CD4-positive, CD25-positive, alpha-beta regulatory T cell (primary cell): ENCODE measurements at places on chromosomes 2 and 18.

DNA sequence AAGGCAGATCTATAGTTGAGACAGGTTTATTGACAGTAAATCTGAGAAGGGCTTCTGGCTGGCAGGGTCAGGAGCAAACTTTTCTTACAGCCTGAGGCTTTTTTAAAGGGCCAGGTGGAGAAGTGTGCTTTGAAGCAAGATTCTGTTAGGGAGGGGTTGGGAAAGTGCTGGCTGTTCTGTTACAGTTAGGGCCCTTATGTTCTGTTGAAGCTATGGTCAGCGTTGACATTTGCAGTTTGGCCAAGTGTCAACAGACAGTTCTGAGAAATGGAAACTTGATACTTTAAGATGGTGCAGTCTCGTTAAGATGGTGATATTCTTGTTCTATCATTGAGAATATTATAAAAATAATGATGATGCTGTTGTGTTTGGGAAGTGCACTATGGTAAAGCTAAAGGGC lies 154.2 kb downstream of the RDH14 start:
- no peak overlapping the region for H3K27ac ChIP-seq
- no peak overlapping the region for H3K4me3 ChIP-seq
- no peaks in the 10 kb centered on the region for H3K36me3 ChIP-seq
- no peak for DNase-seq
- H3K27me3 ChIP-seq, result no peaks in the 10 kb centered on the region

GRCh38 chr2:113228351-113228750 lies 50.4 kb downstream of the PAX8 start:
- no peaks in the 10 kb centered on the region for H3K27me3 ChIP-seq
- H3K36me3 ChIP-seq, result no peaks in the 10 kb centered on the region
- no peak overlapping the region for H3K4me3 ChIP-seq
- no peaks in the 10 kb centered on the region for H3K4me1 ChIP-seq
- no peak for DNase-seq
- H3K27ac ChIP-seq, result no peak overlapping the region

- no peak overlapping the region for H3K27ac ChIP-seq
- no peaks in the 10 kb centered on the region for H3K27me3 ChIP-seq
- H3K4me1 ChIP-seq, result no peaks in the 10 kb centered on the region
- H3K36me3 ChIP-seq, result no peaks in the 10 kb centered on the region
- no peak for DNase-seq
Observed at GRCh38 chr18:77547757-77548156, 298.1 kb downstream of the GALR1 start.

DNA sequence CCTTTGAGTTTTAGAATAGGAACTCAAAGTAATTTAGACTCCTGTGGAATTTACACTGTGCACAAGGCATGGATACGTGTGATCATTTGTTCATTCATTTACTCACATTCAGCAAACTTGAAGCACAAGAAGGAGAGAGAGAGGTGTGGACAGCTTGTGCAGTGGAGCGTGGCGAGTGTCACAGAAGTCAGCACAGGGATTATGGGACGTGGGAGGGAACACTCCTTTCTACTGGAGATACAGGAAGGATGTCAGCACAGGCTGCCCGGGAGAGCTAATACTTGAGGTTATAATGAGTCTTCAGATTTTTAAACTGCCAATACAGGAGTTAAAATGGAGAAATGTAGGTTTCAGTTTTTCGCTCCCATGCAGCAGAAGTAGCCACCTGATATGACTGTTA lies 7.0 kb downstream of the FAM228A start:
- H3K27ac ChIP-seq, result no peak overlapping the region
- DNase-seq, result no peak
- no peaks in the 10 kb centered on the region for H3K36me3 ChIP-seq
- H3K27me3 ChIP-seq, result no peaks in the 10 kb centered on the region
- no peaks in the 10 kb centered on the region for H3K4me1 ChIP-seq

- peaks cover 59% of the 10 kb centered on the region for H3K36me3 ChIP-seq
- no peak for DNase-seq
- no peak overlapping the region for H3K4me3 ChIP-seq
- H3K27me3 ChIP-seq, result no peaks in the 10 kb centered on the region
- peaks cover 13% of the 10 kb centered on the region for H3K4me1 ChIP-seq
Observed at GRCh38 chr2:63594660-63595059, 5.9 kb downstream of the MDH1 start.

GRCh38 chr18:13279181-13280069 lies 60.9 kb downstream of the LDLRAD4 start:
- H3K27me3 ChIP-seq, result no peaks in the 10 kb centered on the region
- no peaks in the 10 kb centered on the region for H3K36me3 ChIP-seq
- DNase-seq, result no peak
- H3K4me1 ChIP-seq, result peaks cover 86% of the 10 kb centered on the region

DNA sequence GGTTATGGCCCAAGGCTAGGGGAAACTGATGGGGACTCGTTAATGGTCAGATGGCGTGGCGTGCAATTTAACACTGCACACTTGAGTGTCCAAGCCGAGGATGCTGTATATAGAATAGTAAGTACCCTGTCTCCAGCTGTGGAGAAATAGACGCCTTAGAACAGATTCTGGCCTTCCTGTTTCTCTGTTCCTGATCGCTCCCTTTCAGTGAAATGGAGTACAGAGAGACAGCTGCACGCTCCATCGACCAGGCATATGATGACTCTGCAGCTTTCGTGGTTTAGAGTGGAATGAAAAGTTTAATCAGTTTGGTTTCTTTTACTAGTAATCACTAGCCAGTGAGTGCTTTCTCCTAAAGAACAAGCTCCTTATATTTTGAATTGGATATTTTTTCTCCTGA lies 213.4 kb downstream of the NEDD4L start:
- DNase-seq, result no peak
- no peaks in the 10 kb centered on the region for H3K4me1 ChIP-seq
- H3K36me3 ChIP-seq, result no peaks in the 10 kb centered on the region
- no peak overlapping the region for H3K27ac ChIP-seq
- no peak overlapping the region for H3K4me3 ChIP-seq

- H3K27ac ChIP-seq, result peak overlapping the region; percentile 97
- peaks cover 51% of the 10 kb centered on the region for H3K4me1 ChIP-seq
- peak overlapping the region; percentile 100 for H3K4me3 ChIP-seq
- peak; percentile 32 for DNase-seq
- no peaks in the 10 kb centered on the region for H3K27me3 ChIP-seq
Observed at GRCh38 chr2:202267495-202267894, 1.9 kb downstream of the NOP58 start.

DNA sequence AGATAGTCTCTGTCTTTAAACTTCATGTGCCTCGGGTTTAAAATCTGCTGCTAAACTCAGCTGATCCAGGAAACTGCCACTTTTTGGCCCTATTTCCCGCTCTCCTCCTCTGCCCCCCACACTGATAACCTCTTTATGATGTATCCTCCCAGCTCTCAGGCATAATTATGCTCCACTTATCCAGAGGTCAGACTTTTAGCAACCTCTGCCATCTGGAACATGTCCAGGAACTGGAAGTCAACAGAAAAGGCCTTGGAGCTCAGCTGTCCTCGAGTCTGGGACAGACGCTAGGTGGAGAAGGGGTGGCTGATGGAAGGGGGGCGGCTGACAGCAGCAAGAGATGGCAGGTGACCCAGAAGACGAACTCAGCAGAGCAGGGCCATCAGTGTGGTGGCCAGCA lies 41.2 kb downstream of the ASAP2 start:
- DNase-seq, result no peak
- no peak overlapping the region for H3K27ac ChIP-seq
- no peaks in the 10 kb centered on the region for H3K36me3 ChIP-seq
- no peaks in the 10 kb centered on the region for H3K4me1 ChIP-seq
- no peak overlapping the region for H3K4me3 ChIP-seq

GRCh38 chr2:128058114-128058513 lies 30.3 kb upstream of the SAP130 start:
- no peak overlapping the region for H3K27ac ChIP-seq
- no peak for DNase-seq
- H3K27me3 ChIP-seq, result no peaks in the 10 kb centered on the region
- no peak overlapping the region for H3K4me3 ChIP-seq

DNA sequence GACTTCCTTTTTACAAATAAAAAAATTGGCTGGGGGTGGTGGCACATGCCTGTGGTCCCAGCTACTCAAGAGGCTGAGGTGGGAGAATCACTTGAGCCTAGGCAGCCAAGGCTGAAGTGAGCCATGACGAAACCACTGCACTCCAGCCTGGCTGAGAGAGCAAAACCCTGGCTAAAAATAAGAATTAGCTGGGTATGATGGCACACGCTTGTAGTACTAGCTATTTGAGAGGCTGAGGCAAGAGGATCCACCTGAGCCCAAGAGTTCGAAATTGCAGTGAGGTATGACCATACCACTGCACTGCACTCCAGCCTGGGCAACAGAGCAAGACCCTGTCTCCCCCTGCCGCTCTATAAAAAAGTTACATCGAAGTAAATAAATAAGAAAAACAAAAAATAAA lies 33.7 kb downstream of the GFPT1 start:
- DNase-seq, result no peak
- peaks cover 66% of the 10 kb centered on the region for H3K36me3 ChIP-seq
- H3K4me1 ChIP-seq, result no peaks in the 10 kb centered on the region
- H3K27me3 ChIP-seq, result no peaks in the 10 kb centered on the region
- H3K4me3 ChIP-seq, result no peak overlapping the region

DNA sequence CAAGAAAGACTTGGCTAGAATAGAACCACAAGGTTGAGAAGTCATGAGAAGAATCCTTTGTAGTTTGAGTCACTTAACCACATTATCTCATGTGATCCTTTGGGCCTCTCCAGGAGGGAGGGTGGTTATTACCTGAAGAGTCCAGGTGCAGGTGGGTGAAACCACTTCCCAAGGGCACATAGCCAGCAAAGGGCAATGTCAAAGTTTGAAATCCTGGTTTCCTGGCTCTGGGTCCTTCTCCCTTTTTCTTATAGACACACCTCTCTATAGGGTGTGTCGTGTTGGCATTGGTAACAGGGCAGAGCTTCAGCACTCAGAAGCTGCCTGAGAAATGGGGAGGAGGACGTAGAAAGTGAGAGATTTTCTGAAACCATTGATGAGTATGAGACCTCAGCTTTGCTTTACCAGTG lies 137.9 kb downstream of the MGAT5 start:
- H3K36me3 ChIP-seq, result peaks cover 4% of the 10 kb centered on the region
- H3K27me3 ChIP-seq, result no peaks in the 10 kb centered on the region
- H3K27ac ChIP-seq, result no peak overlapping the region
- no peak overlapping the region for H3K4me3 ChIP-seq
- no peak for DNase-seq

- H3K27ac ChIP-seq, result no peak overlapping the region
- H3K27me3 ChIP-seq, result no peaks in the 10 kb centered on the region
- no peaks in the 10 kb centered on the region for H3K4me1 ChIP-seq
- H3K4me3 ChIP-seq, result no peak overlapping the region
- no peaks in the 10 kb centered on the region for H3K36me3 ChIP-seq
Observed at GRCh38 chr2:16167451-16167861, 227.1 kb downstream of the MYCN start.

GRCh38 chr2:27221166-27221565 lies 4.0 kb downstream of the CAD start:
- DNase-seq, result no peak
- peaks cover 20% of the 10 kb centered on the region for H3K4me1 ChIP-seq
- no peak overlapping the region for H3K4me3 ChIP-seq
- no peaks in the 10 kb centered on the region for H3K27me3 ChIP-seq
- no peak overlapping the region for H3K27ac ChIP-seq
